Kidney glomerular epithelial cell (primary cell): ENCODE measurements at places on chromosomes 4 and X.

DNA sequence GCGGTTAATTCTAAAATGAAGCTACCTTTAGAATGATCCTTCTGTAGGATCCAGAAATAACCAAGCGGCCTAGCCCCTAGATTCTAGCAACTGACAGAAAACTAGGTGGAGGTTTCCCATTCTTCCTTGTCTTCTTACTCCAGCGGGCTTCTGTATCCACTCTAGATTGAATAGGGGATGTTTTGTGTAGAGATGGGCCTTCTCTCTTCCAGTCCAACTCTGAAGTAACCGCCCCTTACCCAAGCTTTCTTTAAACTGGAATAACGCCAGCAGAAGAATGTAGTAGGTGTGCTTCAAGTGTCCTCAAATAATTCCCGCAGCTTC is 386 bp upstream of the TMEM184C start:
- no peak for DNase-seq

- no peak for DNase-seq
These were observed 5.8 kb downstream of the FAM114A1 start for GRCh38 chr4:38873290-38873944.

DNA sequence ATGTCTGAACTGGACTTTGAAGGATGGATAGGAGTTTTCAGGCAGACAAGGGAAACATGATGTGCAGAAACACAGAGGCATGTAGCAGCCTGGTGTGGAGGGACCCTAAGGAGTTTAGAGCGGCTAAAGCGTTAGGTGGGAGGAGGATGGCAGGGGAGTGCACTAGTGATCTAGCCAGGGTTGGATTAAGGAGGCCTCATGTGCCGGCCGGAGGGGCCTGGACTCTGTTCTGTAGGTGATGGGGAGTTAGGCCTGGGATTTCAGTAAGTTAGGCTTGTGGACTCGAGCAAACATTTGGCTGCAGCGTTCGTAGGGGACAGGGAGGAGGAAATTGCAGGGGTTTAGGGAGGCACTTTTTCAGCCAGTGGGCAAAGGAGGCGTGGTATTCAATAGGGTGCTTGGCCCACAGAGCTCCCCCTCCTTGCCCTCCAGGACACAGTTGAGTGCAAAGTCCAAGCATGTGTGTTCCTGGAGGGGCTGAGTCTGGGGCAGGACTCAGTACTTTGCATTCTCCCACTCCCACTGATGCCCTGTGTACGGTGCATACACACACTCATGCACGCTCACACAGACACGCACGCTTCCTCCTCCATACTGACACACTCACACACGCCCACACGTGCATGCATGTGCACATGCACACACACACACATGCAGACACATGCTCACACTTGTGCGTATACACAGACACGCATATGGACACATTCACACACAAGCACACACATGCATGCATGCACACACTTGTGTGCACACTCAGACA is 18.6 kb downstream of the PSAPL1 start:
- no peak for DNase-seq

DNA sequence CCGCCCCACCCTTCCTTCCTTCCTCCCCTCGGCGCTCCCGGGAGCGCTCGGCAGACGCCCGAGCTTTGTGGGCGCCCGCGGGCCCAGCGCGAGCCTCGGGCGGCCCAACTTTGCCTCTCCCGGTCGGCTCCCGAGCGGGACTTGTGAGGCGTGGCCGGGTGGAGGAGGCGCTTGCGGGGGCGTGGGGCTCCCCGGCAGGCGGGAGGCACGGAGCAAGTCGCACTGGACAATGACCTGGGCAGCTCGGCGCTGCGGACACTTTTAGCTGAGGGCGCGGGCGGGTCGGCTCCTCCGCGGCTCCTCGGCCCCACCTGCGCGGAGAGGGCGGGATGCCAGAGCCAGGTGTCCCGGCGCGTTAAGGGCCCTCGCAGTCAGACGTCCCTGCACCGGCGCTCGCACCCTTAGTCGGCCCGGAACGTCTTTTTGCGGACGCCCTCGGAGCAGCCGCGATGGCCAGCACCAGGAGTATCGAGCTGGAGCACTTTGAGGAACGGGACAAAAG is 385 bp downstream of the DCLK2 start:
- DNase-seq: no peak
